ENCODE measurements at places on chromosomes 7 and 10.

DNA sequence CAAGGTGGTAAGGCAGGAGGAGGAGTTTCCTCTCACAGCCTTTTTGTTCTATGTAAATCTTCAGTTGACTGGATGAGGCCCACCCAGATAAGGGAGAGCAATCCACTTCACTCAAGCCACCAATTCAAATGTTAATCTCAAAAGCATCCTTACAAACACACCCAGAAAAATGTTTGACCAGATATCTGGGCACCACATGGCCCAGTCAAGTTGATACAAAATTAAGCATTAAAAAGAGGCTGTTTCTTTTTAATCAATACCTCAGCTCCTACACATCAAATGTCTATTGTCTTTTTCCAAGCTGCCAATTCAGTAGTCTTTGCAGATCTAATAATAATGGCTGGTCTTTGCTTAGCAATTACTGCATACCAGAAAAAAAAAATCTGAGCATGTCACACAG is 18.0 kb upstream of the LYZL1 start:
- no peak for DNase-seq

DNA sequence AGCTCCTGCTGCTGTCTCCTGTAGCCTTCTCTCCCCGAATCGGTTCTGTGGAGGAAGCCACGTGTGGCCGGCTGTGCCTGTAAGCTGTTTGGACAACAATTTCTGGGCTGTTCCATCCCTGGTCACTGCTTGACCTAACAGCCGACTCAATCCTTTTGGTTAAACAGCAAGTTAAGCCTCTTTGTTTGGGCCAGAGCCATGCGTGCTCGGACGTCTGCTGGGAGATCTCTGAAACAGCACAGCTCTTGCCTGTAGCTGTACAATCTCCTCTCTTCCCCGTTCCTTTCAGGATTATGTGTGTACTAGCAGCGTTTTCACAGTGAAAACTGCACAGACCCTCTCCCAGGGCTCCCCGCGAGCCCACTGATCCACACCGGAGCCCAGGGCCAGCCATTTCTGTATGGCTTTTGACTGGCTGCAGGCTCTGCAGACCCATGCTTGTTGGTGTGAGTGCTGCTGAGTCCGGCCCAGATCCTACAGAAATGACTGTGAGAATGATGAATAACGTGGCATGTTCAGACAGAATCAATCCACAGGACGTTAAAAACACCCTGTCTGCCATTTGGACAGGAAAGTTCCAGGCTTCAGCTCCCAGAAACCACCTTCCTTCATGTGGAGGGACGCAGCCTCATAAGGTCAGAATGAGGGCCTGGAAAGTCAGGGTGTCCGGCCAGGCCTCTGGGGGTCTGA is 428.6 kb upstream of the ADARB2 start:
- no peak for DNase-seq

GRCh38 chr7:150716939-150717338 is 526 bp downstream of the GIMAP1 start:
- DNase-seq, result no peak

- no peak for DNase-seq
Measured at GRCh38 chr7:99557940-99558305, 519 bp upstream of the ZNF655 start.

- DNase-seq, result no peak
Measured at GRCh38 chr10:132512693-132513345, 24.8 kb upstream of the INPP5A start.

DNA sequence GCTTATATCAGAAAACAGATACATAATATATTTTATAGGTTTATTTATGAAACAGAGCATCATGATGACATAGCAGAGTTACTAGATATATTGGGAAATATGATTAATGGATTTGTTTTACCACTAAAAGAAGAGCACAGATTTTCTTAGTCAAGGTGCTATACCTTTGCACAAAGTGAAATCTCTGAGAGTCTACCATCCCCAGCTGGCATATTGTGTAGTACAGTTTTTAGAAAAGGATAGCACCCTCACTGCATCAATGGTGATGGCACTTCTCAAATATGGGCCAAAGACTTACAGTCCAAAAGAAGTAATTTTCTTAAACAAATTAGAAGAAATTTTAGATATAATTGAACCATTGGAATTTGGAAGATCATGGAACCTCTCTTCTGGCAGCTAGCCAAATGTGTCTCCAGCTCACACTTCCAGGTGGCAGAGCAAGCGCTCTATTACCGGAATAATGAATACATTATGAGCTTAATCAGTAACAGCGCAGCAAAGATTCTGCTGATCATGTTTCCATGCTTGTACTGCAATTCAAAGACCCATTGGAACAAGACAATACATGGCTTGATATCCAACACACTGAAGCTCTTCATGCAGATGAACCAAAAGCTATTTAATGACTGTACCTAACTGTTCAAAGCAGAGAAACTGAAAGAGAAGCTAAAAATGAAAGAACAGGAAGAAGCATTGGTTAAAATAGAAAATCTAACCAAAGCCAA is 21.9 kb upstream of the CREB3L2 start:
- DNase-seq, result no peak

GRCh38 chr7:91875851-91876250 is 4.7 kb downstream of the MTERF1 start:
- DNase-seq, result no peak

DNA sequence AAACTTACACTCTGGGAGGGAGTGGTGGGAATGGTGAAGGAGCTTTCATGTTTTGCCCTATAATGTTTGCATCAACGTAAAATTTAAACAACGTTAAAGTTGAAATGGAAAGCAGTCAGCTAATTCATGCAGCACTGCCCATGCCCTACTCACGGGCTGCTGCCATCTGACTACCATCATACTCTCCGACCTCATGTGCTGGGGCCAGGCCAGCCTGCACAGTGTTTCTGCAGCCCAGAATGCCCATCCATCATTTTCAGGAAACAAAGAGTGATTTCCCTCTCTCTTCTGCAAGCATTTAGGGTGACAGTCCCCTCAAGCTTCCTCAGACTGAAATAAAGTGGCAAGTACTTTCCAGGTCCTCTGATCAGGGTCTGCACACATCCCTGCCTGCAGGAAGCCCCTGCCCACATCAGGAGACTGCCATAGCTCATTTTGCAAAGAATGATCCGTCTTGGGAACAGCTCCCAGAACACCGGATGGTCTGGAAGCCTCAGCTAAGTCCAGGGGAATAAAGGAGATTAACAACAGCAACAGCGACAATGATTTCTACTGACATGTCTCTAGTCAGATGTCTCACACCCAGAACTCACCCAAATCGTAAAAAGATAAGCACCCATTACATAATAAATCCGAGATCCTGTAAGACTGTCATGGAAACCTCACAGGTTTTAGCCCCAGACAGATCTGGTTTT is 40.3 kb downstream of the ARHGAP22 start:
- DNase-seq, result no peak

All from activated CD8-positive, alpha-beta memory T cell treated with anti-CD3 and anti-CD28 coated beads for 4 hours (primary cell).